T-cell (primary cell): ENCODE measurements at places on chromosomes 1 and 21.

GRCh38 chr1:29875557-29876028 lies 639.3 kb downstream of the PTPRU start:
- DNase-seq: no peak

GRCh38 chr1:20998826-20999225 lies 177.9 kb downstream of the EIF4G3 start:
- no peak for DNase-seq

- DNase-seq: peak; percentile 12
Measured at GRCh38 chr1:150973836-150974579, 627 bp downstream of the CERS2 start.

DNA sequence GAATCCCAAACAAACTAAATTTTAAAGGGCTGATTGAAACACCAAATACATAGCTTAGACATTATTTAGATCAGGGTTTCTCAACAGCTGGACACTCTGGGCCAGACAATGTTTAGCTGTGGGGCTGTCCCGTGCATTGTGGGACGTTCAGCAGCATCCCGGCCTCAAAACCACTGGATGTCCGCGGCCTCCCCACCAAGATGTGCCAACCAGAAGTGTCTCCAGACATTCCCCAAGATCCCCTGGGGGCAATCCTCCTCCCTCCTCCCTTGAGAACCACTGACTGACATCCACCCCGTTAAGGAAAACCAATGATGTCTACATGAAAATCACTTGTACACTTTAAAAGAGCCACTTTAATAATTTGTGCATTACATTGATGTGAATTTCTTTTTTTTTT lies 38.4 kb downstream of the CLSTN1 start:
- DNase-seq: no peak

GRCh38 chr1:12196641-12197482 lies 30.1 kb downstream of the TNFRSF1B start:
- DNase-seq: no peak

- no peak for DNase-seq
Measured at GRCh38 chr1:156502894-156503697, 2.5 kb upstream of the MEF2D start.

DNA sequence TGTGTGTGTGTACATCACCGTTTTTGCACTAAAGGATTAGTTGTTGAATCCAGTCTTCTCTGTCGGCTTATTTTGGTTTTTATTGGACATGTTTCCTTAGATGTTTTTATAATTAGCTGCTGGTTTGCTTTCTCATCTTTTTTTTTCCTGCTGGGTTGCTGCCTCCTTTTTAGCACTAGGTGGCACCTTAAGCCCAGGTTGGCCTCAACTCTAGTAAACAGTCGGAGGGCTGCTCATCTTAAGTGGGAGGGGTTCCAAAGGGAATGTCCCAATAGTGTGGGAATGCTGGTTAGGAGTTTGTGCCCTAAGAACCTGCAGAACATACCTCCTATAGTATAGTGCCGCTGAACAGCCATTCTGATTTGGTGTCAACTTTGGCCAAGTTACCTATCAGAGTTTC lies 570.1 kb upstream of the CXADR start:
- DNase-seq: no peak

DNA sequence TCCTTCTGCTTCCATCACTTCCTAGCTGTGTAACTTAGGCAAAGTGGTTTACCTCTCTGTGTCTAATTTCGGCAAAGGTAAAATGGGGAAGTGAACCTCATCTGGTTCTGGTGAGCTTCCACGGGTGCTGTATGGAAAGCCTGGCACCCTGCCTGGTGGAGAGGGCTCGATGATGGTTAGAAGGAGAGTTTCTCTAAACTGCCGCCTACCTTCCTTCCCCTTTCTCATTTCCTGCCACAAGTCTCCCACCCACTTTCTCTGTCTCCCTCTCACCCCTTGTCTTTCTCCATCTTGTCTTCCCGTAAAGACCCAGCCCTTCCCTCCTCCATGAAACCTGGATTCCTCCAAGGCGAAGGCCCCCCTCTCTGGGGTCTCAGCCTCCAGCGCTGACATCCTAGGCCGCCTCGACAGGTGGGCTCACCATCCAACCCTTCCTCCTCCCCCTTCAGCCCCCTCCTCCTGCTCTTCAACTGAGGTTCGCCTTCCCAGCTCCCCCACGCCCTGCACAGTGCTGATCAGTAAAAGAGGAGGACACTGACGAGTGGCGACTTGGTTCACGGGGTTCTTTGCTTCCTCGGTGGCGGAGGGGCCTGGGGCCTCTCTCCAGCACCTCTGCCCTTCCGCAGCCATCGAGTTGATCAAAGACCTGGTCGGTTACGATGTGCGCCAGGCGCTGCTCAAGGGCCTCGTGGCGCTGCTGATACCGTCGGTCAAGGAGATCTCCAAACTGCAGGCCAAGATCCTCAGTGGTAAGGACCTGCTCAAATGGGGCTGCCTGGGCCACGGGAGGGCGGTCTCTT lies 7.3 kb downstream of the RNU5D-1 start:
- DNase-seq: no peak

GRCh38 chr1:181452746-181453145 lies 30.6 kb upstream of the CACNA1E start:
- no peak for DNase-seq

DNA sequence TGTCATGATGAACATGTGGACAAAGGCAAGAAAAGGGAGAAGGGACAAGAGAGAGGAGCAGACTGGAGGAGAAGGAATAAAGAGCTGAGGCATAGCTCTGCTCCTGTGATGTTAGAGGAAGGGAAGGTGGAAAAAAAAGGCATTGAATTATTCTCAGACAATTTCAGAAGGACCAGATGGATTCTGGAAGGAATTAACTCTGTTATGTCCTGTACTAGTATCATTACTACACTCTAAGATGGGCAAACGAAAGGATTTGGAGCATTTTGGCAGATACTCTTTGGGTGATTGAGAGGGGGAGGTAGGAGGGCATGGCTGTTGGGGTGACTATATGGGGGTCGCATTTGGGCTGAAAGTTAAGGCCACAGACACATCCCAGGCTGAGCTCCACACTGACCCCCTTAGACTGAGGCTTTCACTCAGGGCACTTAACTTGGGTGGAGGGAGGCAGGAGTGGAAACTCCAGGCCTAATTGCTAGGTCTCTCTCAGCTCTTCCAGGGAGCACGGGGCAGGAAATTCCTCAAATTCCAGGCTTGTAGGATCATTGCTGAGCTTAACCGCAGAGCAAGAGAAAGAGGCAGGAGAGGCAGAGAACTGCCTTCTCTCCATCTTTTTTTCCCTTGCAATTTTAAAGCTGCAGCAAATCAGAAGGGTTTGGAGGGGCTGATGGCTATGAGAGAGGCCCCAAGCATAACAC lies 25.9 kb downstream of the KIRREL1 start:
- DNase-seq: no peak

- no peak for DNase-seq
Measured at GRCh38 chr1:245582026-245582425, 427.2 kb downstream of the KIF26B start.

GRCh38 chr1:167439301-167439988 lies 78.9 kb downstream of the CD247 start:
- no peak for DNase-seq

- DNase-seq: no peak
Measured at GRCh38 chr21:33268737-33269441, 2.7 kb downstream of the IL10RB start.

DNA sequence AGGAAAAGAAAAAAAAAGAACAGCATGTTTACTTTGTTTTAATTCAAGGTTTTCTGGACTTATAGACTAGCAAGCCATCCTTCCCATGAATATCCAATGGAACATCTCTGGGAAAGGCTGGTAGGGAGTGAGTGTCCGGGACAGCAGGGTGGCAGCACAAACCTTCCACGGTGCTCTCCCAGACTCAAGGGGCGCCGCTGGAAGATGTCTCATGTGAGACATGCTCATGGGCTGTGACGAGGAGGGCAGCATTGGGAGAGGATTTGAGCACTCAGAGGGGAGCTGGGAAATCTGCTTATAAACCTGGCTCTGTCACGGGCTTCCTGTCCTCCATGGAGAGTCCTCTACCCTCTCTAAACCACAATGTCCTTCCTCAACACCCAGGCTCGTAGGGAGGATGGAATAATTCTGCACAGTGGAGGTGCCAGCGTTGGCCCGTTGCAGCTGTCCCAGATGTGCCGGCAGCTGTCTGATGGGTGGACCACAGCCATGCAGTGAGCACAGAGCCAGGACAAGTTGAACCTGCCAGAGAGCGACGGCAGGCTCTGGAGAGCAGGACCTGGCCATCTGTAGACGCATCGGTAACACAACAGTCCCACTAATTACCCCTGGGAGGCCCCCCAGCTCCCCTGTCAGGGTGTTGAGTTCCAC lies 100.1 kb upstream of the IGSF21 start:
- DNase-seq: no peak

GRCh38 chr1:76035053-76035452 lies 39.5 kb upstream of the ST6GALNAC3 start:
- DNase-seq: no peak

DNA sequence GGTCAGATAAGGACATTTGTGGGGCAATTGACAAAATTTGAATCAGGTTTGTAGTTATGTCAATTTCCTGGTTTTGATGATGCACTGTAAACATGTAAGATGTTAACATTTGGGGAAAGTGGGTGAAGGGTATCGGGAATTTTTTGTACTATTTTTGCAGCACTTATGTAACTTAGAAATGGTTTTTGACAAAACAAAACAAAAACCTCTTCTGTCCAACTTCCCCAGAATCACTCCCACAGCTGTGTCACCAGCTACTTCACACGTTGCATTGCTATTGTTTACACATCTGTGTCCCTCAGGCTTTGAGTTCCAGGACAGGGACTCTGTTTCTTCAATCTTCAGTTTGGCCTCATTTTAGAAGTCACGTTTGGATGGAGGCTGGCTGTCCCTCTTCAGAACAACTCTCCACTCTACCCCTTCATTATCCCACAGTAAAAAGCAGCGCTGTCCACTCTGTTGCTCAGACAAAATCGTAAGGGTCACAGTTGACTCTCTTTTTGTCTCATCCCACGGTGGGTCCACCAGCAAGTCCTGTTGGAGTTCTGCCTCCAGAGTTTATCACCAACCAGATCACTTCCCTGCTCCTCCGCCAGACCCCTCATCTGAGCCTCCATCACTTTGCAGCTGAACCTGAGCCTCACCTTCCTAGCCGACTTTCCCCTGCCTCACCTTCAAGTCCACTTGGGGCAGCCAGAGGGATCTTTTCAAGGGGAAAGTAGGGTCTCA lies 63.2 kb downstream of the NENF start:
- DNase-seq: no peak

DNA sequence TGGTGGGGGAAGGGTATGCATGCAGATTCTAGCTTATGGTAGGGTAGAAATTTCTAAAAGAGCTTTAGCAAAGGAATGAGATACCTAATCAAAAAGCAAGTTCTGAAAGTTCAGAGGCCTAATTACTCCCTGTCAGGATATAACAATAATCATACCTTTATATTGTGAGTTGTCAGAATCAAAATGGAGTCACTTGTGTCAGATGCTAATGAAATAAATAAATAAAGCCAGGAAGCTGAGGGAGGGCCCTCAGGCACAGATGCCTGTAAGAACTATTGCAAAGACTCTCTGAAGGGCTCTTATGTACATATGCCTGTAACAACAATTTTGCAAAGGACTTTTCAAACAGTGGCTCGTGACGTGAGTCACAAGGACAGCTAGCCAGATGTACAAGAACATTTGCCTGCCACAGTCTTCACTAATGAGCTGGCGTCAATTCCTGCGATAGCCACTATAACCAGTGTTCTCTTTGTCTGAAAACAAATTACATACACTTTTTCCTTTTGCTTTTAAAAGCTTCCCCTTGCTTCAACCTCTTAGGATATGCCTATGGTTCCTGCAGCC lies 27.4 kb upstream of the DNASE2B start:
- DNase-seq: no peak

DNA sequence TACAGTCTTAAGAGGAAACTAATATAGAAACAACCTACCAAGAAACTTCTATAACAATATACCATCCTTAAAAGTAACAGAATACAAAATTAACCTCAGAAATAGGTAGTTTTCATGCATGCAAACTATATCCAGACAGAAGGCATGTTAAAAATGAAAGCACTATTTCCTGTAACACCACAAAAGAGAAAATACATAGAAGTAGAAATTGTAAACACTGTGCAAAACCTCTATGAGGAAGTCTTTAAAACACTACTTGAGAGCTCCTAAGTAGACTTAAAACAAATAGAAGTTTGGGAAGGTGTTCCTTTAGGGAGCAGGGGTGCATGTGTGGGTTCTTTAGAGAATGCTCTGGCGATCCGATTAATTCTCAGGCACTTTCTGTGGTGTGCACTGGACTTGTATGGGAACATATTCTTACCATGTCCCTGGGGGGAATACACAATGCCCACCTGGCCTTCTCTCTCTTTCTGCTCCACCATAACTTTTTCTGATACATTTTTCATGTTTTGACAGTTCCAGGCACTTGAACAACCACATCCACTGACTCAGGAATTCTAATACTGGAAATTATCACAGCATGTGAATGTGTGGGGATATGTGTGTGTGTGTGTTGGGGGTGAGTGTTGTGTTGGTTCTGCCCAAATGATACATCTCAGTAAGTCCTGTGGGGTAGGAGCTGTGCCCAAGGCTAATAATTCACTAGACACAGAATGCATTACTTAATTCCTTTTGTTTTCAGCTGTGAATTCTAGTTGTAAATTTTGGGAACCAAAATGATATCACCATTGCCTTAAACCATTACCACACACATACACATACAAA lies 866.3 kb upstream of the B3GALT2 start:
- no peak for DNase-seq

- no peak for DNase-seq
Measured at GRCh38 chr1:36337830-36338229, 14.4 kb upstream of the EVA1B start.

DNA sequence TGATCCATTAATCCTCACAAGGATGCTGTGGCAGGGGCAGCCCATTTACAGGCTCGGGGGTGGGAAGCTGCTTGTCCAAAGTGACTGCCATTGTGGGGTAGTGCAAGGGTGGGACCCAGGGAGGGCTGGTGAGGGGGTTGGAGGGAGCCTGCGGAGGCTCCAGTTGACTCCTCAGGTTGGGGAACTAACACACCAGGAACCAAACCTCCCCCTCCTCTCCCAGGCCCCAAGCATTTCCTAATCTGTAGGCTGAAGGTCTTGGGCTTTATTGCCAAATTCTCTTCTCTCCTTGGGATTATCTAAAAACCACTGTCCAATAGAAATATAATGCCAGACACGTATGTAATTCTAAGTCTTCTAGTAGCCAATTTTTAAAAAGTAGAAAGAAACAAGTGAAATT lies 18.2 kb downstream of the IKBKE start:
- no peak for DNase-seq

DNA sequence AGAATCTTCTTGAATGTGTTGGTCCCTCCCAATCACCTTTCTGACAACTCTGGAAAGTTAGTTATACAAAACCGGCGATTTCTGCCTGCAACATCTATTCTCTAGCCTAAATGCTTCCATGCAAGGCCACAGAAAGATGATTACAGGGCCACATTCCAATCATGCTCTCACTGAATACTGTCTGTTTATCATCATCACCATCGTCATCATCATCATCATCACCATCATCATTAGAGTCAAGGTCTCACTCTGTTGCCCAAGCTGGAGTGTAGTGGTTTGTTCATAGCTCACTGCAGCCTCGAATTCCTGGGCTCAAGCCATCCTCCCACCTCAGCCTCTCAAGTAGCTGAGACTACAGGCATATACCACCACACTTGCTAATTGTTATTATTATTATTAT lies 521.2 kb upstream of the DAB1 start:
- DNase-seq: no peak

- no peak for DNase-seq
Measured at GRCh38 chr1:243315455-243315854, 59.6 kb downstream of the SDCCAG8 start.

GRCh38 chr1:20168564-20169491 lies 17.1 kb upstream of the UBXN10 start:
- DNase-seq: no peak
